ENCODE measurements at places on chromosomes 2 and 18. TPM values are rescaled to one million over a fixed set of nuclear protein-coding genes. Genes with fewer than 3 reads are reported as not detected.

The SFXN5 gene
- total RNA-seq, result 17.1 TPM

The POTEI gene
- not detected for total RNA-seq

The GKN2 gene
- not detected for total RNA-seq

The VIT gene
- not detected for total RNA-seq

The C2orf80 gene
- not detected for total RNA-seq

The OBSL1 gene
- 0.96 TPM for total RNA-seq

The KIF5C gene
- total RNA-seq, result 9.4 TPM

The DSC2 gene
- not detected for total RNA-seq

The SERPINB4 gene
- not detected for total RNA-seq

The RGPD4 gene
- total RNA-seq, result 0.88 TPM

The ACMSD gene
- total RNA-seq, result not detected

The PLGLB2 gene
- 5.7 TPM for total RNA-seq

The CDH19 gene
- total RNA-seq, result not detected

The ACADL gene
- total RNA-seq, result not detected

The CHRND gene
- total RNA-seq, result not detected

The DSC1 gene
- 13.0 TPM for total RNA-seq

The SPATA3 gene
- not detected for total RNA-seq

The THSD7B gene
- total RNA-seq, result not detected

The SNED1 gene
- total RNA-seq, result 91.8 TPM

The XDH gene
- not detected for total RNA-seq

The WDR7 gene
- total RNA-seq, result 34.0 TPM

The CROCC2 gene
- not detected for total RNA-seq

Data from naive thymus-derived CD8-positive, alpha-beta T cell (primary cell).